K562 (cell line): ENCODE measurements at places on chromosomes 13 and 19. TPM values are rescaled to one million over a fixed set of nuclear protein-coding genes. Genes with fewer than 3 reads are reported as not detected.

DNA sequence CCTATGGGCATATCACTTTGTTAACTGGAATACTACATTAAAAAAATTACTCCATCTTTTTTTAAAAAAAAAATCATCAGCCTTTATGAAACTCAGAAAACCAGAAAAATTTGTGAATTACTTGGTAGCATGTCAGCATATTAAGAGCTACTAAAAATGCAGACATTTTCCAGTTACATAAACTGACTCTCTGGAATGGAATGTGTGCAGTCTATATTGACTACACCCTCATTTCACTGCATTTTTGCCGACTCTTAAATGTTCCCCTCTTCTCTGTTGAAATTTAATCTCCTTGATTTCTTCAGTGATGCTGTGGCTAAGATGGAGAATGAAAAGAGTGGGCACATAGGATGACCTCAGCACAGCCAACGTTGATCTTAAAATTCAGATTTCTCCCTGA lies 393.8 kb downstream of the ITGBL1 start:
- DNase-seq: no peak

- DNase-seq: no peak
These were observed 245.4 kb downstream of the SHISA2 start for GRCh38 chr13:25806264-25806974.

Gene ACP4
- total RNA-seq: not detected in 2 replicates

DNA sequence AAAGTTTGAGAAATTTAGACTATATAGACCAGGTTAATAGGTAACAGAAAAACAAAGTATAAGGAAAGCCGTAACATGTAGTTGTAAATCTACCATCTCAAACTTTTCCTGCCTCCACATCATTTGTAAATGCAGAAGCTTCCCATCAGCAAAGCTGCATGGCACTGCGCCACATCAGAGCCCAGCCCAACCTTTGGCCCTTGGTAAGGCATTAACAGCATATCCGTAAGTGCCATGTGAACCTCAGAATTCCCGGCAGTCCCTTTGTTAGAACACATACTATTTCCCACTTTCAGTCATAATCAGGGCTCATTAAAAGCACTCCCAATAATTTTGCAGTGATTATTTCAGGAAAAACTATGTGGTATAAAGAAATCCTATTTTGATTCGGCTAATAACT lies 51.6 kb downstream of the MPHOSPH8 start:
- no peak for DNase-seq

DNA sequence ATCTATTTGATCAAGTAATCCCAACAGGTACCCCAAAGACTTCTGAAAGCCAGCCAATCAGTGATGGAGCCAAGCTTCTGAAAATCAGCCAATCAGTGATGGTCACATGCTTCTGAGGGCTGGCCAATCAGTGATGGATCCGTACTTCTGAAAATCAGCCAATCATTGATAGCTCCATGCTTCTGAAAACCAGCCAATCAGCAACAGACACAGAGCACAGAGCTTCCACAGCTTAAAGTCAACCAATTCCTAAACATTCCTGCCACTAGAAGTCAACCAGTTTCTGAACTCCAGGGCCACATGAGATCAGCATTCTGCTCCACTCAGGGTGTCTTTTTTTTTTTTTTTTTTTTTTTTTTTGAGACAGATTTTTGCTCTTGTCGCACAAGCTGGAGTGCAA lies 8.2 kb upstream of the HSD17B14 start:
- DNase-seq: peak; percentile 88

DNA sequence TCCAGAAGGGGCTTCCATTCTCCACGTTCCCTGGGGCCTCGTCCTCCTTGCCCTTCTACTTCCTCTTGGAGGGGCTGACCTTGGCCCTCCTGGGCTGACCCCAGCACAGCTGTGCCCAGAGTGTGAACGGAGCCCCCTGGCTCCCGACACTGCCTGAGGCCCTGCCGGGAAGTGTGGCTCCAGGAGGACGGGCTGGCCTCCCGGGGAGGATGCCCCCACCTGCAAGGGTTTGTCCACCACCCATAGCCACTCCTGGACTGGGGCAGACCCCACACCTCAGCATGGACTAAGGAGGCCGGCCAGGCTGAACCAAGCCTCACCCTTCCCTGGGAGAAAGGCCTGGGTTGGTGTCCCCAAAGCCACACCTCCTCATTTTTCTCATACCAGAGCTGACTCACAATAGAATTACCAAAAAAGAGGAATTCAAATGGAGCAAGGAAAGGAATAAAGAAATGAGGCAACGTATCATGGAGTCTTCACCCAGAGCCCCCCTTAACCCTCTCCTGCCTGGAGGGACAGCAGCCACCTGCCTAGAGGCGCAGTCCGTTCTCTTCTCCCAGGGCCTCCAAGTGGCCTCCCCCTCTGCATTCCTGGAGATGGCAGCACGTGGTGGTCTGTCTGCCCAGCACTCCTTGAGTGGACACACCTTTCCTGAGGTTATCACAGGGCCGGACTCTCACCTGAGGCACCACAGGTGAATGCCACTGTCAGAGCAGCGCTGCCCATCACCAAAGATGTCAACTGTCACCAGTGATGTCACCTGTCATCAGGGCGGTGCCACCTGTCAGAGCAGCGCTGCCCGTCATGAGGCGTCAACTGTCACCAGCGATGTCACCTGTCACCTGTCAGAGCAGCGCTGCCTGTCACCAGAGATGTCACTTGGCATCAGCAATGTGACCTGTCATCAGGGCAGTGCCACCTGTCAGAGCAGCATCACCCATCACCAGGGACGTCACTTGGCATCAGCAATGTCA lies 3.1 kb upstream of the C13orf46 start:
- no peak for DNase-seq

- no peak for DNase-seq
These were observed 38.0 kb upstream of the TEX29 start for GRCh38 chr13:111282425-111282824.

DNA sequence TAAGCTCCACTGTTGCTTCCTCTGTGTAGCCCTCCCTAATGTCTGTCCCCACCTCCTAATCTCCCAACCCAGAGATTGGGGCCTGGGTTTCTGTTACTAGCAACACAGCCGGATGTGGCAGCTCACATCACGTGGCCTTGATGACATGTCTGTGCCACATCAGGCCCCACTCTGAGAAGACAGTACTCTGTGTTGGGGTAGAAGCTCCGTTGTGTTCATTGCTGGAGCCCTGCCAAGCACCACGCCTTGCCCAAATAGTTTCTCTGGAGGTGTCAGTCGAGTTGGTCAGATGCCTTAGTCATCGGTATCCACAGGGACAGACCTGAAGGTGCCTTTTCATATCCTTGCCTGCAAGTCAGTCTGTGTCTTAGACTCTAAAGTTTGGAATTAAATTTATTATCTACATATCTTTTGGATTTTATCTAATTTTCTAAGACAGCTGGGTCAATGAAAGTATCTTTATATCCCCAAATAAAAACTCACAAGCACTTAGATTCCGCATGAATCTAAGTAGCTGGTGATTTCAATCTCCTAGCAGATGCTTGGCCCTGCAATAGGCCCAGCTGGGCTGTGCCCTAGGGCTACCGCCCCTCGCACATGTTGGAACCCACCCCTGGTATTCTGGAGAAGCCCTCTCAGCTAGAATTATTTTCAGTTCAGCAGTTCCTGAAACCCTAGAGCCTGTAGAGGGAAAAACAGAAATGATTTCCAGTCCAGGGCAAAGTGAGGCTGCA lies 204.0 kb upstream of the TSHZ3 start:
- no peak for DNase-seq

DNA sequence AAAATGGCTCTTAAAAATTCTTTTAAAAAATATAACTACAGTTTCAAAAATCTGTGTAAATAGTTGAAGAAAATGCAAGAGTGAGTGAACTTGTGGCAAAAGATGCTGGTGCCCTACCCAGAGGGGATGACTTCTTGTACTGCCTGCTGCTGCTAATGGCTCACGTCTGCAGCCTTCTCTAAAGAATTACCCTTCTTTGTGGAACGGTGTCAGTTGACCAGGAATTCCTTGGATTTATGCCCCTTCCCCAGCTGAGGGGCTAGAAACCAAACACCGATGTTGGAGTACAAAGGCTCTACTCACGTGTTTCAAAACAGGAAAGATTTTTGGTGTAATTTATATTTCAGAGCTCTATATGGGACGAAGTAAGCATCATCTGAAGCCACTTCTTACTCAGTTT lies 1582.8 kb downstream of the OLFM4 start:
- no peak for DNase-seq

Gene METTL21C
- total RNA-seq: not detected in 2 replicates

- DNase-seq: no peak
These were observed 9.5 kb upstream of the SUPT20H start for GRCh38 chr13:37068962-37069361.

GRCh38 chr19:1229056-1229923 lies 8.5 kb downstream of the CBARP start:
- no peak for DNase-seq

Gene FUT3
- total RNA-seq: 0.09 TPM in 1 of 2 replicates, not detected in the other

Gene TEX26
- not detected in 2 replicates for total RNA-seq

GRCh38 chr19:33399745-33400681 lies 26.5 kb downstream of the CEBPG start:
- DNase-seq: no peak

GRCh38 chr19:16382775-16383543 lies 58.3 kb downstream of the KLF2 start:
- DNase-seq: peak; percentile 82

- DNase-seq: peak; percentile 21
These were observed 4.9 kb upstream of the CLEC17A start for GRCh38 chr19:14577885-14578427.

GRCh38 chr19:9565900-9566705 lies 18.2 kb downstream of the ZNF121 start:
- DNase-seq: no peak

DNA sequence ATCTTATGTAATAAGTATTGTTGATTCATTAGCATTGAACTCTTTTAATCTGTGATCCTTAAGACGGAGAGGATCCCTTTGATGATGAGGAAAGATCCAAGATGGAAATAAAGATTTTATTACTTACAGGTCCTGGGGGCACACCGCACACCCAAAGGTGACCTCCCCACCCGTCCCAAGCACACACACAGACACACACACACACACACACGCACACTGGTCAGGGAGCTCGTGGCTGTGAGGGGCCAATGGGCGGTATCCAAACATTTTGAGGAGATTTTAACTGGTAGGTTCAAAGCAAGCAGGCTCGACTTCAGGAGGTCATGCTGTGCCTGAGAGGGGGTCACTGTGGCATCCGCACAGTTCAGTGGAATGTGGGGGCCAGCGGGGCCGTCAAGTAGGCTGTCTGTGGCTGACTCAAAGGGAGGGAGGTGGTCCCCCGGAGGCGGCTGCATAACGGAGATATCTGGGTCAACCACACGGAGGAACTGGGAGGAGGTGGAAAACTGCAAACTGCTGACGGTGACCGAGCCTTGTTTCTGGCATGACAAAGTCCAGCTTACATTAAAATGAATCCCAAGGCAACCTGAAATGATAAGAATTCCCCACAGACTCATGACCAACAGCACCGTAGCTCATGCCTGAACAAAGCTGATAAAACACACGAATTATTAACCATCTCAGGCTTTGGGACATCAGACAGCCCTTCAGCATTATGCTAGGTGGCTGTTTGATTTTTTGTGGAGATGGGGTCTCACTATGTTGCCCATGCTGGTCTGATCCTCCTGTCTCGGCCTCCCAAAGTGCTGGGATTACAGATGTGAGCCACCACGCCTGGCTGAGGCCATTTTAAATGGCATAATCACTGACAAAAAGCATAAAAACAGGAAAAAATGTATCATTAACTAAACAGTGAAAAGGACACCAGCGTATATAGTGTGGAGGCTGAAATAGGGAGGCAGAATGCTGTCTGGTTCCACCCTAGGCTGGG lies 20.9 kb upstream of the SIGLEC11 start:
- DNase-seq: peak; percentile 64

DNA sequence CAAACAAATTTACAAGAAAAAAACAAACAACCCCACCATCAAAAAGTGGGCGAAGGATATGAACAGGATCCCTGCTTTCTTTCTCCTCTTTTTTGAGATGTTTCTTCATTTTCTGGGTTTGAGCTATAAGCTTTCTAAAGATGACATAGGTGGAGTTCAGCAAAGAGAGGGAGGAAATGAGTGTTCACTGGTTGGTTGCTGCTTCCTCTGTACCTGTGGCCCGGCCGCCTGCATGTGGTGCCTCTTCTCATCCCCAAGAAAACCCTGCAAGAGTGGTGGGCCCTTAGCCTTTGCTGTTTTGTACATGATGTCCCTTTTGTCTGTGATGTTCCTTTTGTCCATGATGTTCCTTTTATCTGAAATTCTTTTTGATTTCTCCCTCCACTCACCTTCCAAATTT lies 178.4 kb upstream of the SERP2 start:
- DNase-seq: no peak

GRCh38 chr19:44624840-44625354 lies 11.5 kb downstream of the IGSF23 start:
- DNase-seq: no peak

DNA sequence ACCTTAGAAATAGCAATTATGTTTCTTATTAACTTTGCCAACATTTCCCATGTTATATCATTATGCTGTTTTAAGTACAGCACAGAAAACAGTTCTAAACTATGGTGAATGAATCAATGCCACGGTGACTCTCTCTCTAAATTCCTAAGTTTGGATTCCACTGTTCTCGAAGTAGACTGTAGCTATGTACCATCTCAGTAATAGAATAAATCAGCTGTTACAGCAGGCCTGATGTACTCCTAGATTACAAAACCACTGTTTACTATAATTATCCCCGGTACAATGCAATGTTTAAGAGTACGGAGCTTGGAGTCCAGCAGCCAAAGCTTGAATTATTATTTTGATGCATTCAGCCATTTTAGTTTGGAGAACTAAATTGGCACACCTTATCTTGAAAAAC lies 476.3 kb upstream of the SLITRK1 start:
- no peak for DNase-seq

Gene SELENOV
- total RNA-seq: 0.09 and 0.20 TPM in 2 replicates

- peak; percentile 47 for DNase-seq
These were observed 6.6 kb upstream of the DHDH start for GRCh38 chr19:48926909-48927308.

GRCh38 chr13:113851480-113851803 lies 12.4 kb downstream of the GAS6 start:
- no peak for DNase-seq

GRCh38 chr13:50401721-50402465 lies 386.6 kb downstream of the KCNRG start:
- no peak for DNase-seq

DNA sequence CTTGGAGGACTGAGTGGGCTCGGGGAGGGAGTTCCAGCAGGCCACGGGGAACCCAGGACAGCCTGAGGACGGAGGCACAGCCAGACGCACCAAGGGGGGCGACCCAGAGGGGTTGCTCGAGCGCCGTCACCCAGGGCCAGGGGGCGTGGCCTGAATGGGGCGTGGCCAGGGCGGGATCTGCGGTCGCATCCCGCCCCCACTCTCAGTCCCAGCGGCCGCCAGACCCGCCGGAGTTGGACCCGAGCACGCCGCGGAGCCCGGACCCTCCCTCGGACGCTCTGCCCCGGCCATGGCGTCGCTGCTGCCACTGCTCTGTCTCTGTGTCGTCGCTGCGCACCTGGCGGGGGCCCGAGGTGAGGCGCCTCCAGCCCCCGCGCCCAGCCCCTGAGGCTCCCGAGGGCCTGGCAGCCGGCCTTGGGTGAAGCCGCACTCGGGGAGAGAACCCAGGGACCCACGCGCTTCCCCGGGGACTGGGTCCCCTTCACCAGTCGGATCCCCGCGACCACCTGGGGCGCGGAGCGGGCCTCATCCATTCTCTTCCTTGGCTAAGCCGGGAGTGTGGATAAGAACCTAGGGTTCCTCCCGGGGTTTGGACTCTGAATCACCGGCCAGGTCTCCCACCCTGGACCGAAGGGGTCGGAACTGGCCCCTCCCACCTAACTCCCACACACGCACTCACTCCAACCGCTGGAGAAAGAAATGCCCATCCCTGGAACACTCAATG lies at the start of gene CILP2:
Gene CILP2 (plus strand): TSS at position 205 of the 724 bp plus-strand sequence. CDS start 85 bp downstream, at position 290.
- DNase-seq: peak; percentile 53

Gene TGFBR3L
- total RNA-seq: 0.18 TPM in 1 of 2 replicates, not detected in the other

- no peak for DNase-seq
These were observed 3.1 kb downstream of the PCDH8 start for GRCh38 chr13:52845334-52845761.
